DMS 273 treated with DMSO at 0.1 percent for 48 hours (cell line): ENCODE measurements at places on chromosomes 1 and 21.

GRCh38 chr1:233477359-233477758, 136.5 kb upstream of the KCNK1 start:
- DNase-seq, result no peak

GRCh38 chr21:18244671-18245463, at the start of gene CHODL:
Gene CHODL (plus strand): TSS chr21:18244833. CDS start chr21:18245224, 391 bp downstream.
- DNase-seq, result no peak

GRCh38 chr21:31190516-31190915, 152.2 kb upstream of the KRTAP19-8 start:
- no peak for DNase-seq

DNA sequence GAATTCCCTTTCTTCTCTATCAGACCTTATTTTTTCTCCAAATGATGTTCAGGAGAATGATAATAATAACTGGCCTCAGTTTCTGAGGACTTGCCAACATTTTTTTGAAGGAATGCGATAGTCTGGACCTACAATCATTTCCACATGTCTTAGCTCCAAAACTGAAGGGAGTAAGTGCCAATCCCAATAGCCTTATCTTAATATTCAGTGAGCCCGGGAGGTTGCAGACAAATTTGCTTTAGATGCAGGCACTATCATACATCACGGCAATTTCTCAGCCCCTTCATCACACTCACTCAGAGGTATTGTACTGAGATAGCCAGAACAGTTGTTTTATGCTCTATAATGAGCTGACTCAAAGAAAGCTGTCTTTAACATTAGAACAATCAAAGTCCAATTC, 796.9 kb downstream of the ADGRL2 start:
- DNase-seq, result no peak

DNA sequence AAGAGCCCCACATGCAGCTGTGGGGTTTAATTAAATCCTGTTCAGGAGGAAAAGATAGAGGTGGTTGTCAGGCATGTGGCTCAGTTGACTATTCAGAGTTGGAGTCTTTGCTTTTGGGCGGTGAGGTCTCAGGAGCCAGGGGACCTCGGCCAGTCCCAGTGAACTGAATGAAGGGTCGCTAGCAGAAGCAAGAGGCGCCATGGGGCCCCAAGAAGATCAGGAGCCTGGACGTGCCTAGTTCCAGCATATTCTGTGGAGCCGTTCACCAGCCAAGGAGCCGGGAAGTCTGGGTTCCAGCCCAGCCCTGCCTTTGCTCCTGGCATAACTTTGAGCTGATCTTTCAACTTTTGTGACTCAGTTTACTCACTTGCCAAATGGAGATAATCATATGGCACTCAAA, 217.7 kb upstream of the IRF2BP2 start:
- DNase-seq, result no peak

DNA sequence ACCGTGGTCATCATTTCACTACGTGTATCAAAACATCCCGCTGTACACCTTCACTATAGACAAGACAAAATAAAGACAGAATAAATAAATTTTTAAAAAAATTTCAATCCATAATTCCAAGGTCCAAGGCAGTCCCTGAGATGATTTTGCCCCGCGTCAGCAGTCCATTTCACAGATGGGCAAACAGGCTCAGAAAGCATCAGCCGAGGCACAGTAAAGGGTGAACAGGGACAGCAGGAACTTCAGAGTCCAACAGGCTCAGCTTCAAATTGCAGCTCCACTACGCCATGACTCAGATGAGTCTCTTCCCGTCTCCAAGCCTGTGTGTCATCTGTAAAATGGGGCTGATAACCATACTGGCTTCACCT, 15.0 kb downstream of the MATN1 start:
- no peak for DNase-seq

DNA sequence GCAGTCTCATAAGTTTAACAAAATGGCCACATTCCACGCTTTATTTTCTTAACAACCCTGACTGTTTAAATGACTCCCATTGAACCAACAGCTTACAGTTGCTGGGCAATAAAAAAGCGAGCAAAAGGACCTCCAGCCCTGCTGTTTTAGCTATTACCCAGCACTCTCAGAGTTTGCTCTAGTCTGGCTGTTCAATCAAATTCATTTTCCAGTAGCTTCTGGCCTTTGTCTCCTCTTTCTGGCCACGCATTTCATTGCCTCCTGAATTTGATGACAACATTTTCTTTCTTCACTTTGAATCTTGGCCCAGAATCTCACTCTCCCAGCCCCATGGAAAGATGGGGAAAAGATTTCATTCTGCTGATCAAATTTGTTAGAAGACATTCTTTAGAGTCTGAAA, 44.1 kb upstream of the DOCK7 start:
- DNase-seq, result no peak

- no peak for DNase-seq
These were observed 54.9 kb upstream of the DIPK1A start for GRCh38 chr1:93016171-93016570.

DNA sequence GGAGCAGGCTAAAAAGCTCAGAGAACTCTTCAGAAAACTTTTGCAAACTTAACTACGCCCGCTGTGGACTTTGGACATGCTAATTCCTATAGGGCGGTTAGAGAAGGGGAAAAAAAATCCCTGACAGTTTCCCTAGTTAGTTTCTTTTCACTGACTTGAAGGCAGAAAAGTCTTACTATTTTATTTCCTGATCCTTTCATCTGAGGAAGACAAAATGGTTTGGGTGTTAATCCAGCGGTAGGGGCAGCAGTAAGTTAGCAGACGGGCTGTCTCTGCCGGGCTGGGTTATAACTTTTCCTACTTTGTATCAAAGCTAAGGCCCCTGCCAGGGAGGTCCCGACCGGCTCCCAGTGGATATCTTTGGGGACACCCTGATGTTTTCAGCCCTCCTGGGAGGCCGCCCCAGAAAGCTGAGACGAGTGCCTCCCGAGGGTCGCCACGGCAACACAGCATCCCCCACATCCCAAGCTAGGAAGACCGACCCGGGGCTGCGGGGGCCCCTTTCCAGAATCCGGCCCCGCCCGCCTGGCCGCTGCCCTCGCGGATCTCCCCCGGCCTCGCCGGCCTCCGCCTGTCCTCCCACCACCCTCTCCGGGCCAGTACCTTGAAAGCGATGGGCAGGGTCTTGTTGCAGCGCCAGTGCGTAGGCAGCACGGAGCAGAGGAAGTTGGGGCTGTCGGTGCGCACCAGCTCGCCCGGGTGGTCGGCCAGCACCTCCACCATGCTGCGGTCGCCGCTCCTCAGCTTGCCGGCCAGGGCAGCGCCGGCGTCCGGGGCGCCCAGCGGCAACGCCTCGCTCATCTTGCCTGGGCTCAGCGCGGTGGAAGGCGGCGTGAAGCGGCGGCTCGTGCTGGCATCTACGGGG, 162.6 kb downstream of the RUNX1 start:
- DNase-seq, result no peak

DNA sequence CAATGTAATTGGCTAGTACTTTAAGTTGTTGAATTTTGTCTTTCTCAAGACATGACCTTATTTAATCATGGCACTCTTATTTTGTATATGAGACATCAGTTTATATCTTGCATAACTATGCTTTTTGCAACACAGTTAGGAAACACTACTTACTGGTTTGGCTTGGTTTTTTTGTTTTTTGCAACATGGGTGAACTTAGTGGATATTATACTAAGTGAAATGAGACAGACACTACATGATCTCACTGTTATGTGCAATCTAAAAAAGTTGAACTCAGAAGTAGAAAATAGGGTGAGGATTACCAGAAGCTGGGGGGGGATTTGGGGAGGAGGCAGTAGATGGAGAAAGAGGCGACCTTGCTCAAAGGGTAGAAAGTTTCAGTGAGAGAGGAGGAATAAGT, 132.1 kb downstream of the PLA2G4A start:
- no peak for DNase-seq

GRCh38 chr21:22791376-22791775, 1793.2 kb downstream of the NCAM2 start:
- no peak for DNase-seq

DNA sequence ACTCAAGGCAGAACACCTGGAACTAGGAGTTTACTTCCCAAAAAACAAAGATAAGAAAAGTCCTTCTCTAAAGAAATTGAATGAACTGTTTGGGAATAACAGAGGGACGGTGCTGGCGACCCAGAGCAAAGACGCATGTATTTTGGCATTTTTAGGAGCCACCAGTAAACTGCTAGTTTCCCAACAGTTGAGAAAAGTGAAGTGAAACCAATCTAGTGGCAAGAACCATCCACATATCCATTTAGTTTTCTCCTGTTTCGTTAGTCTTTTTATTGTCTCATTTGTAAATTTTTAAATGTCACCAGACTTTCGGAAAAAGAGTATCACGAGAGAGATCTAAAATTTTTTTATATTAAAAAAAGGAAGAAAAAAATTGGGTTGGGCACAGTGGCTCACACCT, 30.2 kb downstream of the ODF2L start:
- no peak for DNase-seq

DNA sequence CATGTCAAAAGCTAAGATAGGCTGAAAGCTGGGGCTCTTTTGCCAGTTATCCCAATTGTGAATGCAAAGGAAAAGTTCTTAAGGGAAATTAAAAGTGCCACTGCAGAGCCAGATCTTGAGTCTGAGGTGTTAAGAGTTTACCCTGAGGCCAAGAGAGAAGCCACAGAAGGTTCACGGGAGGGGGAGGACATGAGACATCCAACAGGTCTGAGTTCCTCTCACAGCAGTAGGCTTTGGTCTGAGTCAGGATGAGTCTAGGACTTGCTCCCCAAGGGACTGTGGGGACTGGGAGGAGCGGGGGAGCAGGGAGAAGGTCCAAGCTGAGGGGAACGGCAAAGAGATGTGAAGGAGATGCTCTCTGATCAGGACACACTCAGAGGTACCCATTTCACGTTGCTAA, 411.2 kb upstream of the CAMK1G start:
- no peak for DNase-seq

DNA sequence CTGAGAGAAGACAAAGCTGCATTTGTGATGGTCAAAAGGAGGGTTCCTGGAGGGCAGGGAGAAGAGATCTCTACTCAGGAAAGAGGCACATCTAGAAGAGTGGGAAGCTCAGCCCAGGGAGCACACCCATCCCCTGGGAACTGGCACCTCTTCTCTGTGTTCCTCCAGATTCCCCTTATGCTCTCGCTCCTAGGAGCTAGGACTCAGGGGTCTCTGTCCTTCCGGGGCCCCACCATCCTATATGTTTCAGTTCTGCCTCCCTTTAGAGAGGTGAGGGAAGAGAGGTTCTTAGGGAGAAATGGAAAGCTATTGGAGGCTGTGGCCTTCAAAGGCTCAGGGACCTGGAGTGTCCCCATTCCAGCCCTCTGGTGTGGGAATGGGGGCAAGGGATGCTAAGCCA, 4.6 kb upstream of the PPM1J start:
- no peak for DNase-seq

- DNase-seq, result no peak
These were observed 39.1 kb downstream of the CRYAA start for GRCh38 chr21:43207868-43208267.

- no peak for DNase-seq
These were observed 143.3 kb downstream of the DYRK1A start for GRCh38 chr21:37509802-37510393.

DNA sequence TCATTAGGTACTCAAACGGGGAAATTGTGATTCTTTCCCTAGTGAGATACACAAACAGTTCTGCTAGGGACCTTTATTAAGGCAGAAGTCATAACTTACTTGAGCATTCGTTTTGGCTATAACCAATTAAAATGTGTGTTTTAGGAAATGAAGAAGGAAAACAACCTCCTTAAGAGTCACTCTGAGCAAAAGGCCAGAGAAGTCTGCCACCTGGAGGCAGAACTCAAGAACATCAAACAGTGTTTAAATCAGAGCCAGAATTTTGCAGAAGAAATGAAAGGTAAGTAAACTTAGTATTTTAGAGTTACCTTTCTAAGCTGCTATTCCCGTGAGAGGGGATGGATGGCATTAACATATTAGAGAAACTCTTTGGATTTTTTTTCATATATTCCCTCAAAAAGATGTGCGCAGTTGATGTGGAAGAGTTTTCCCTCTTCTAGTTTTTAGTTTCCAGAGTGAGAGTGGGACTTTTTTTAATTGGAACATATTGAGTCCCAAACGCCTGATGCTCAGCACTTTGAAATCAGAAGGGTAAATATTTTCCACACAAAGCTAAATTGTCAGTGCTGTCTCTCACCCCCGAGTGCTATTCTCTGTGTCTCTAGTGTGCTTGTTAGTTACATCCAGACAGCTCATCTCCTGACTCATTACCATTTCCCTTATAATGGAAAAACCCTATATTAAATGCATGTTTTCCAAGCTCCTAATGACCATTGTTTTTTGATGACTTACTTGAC, 34.9 kb downstream of the CENPF start:
- DNase-seq, result no peak

DNA sequence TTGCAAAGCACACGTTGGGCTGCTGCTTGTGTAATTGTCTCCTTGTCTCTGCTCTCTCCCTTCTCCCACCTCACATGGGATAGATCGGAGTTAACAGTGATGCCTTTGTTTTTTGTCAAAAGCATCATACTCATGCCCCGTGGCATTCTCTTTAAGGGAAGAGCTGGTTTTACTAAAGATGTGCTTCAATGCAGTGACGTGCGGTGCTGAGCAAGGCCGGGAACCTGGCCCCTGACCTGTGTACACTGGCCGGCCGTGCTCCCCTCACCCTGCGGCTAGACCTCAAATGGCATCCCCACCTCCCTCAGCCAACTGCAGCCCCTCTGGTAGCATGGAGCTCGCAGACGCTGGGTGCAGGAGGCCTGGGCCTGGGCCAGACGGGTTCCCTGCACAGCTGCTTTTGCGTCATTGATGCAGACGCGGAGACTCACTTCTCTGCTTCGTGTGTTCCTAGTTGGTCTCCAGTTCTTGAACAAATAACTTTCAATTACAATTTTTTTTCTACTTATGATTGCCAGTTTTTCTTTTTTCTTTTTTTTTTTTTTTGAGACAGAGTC, 19.9 kb downstream of the AGPAT3 start:
- no peak for DNase-seq

GRCh38 chr1:178488393-178488792, 8.4 kb downstream of the CLEC20A start:
- DNase-seq, result no peak
